Adrenal gland (tissue), 19 donors: ENCODE measurements at places on chromosomes 4 and X. TPM values are rescaled to one million over a fixed set of nuclear protein-coding genes. Genes with fewer than 3 reads are reported as not detected.

- no peaks in the 10 kb centered on the region for H3K36me3 ChIP-seq
- no peak overlapping the region for H3K27ac ChIP-seq
- peaks cover 19% of the 10 kb centered on the region for H3K4me1 ChIP-seq
- no peaks in the 10 kb centered on the region for H3K27me3 ChIP-seq
- no peak overlapping the region for H3K4me3 ChIP-seq
These were observed 5.5 kb downstream of the TMEM131L start for GRCh38 chr4:153471698-153472093.

- H3K4me3 ChIP-seq: no peak overlapping the region
- H3K27me3 ChIP-seq: no peaks in the 10 kb centered on the region
These were observed 108.7 kb downstream of the DHRSX start for GRCh38 chrX:2391869-2392606.

GRCh38 chr4:150315691-150316090 lies 237.4 kb downstream of the DCLK2 start:
- H3K27me3 ChIP-seq: no peaks in the 10 kb centered on the region
- no peak for DNase-seq
- no peaks in the 10 kb centered on the region for H3K36me3 ChIP-seq
- no peaks in the 10 kb centered on the region for H3K4me1 ChIP-seq

- no peak for DNase-seq
- H3K4me1 ChIP-seq: no peaks in the 10 kb centered on the region
- H3K27ac ChIP-seq: no peak overlapping the region
- H3K27me3 ChIP-seq: no peaks in the 10 kb centered on the region
These were observed 39.6 kb upstream of the ADGRL3 start for GRCh38 chr4:61160478-61160877.

DNA sequence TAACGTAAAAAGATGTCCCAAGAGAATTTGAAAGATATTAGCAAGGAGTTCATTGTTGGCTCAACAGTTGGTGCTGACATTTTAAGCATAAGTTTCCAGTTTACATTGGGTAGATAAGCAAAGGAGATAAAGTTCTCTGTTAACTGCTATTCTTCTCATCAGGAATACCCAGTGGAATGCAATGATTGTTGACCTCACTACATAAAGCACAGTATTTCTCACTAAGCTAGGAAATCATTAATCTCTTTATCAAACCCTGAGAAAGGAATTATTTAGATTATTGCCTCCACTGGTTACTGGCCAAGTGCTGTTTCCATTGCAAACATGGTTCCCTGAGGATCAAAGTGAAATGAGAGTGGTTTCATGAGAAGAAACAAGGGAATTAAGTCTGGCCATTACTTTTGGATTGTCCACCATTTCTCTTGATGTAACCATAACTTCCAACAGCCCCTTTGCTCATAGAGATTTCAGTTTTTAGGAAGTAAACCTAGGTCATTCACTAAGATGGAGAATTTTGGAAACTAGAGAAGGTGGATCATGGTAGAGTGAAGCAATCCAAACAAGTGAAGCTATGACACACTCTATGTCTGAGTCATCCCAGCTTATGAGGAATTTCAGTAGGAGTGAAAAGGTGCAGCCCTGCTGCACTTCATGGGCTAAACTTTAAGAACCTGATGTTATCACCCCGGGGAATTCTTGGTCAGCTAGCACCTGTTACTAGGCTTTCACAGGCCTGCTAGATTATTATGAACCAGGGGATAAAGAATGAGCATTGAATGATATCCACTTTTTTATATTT lies 163.4 kb downstream of the AREG start:
- no peaks in the 10 kb centered on the region for H3K4me1 ChIP-seq
- no peak for DNase-seq
- H3K36me3 ChIP-seq: no peaks in the 10 kb centered on the region

DNA sequence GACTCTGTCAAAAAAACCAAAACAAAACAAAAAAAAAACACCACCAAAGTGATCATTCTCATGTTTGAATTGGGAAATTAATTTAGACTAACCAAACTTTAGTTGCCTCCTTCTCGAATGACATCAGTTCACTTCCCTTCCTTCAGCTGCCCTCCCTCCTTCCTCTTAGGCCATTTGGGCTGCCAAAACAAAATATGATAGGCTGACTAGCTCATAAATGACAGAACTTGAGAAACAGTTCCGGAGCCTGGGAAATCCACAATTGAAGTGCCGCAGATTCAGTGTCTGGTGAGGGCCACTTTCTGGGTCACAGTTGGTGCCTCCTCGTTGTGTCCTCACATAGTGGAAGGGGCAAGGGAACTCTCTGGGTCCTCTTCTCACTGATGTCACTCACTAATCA lies 16.1 kb upstream of the WAS start:
- H3K4me3 ChIP-seq: no peak overlapping the region
- H3K27ac ChIP-seq: no peak overlapping the region

- no peaks in the 10 kb centered on the region for H3K4me1 ChIP-seq
- H3K27ac ChIP-seq: no peak overlapping the region
- H3K4me3 ChIP-seq: no peak overlapping the region
- peaks cover 11% of the 10 kb centered on the region for H3K27me3 ChIP-seq
These were observed 17.0 kb downstream of the XKRX start for GRCh38 chrX:100911731-100912130.

GRCh38 chr4:87461281-87461700 lies 38.9 kb downstream of the NUDT9 start:
- no peak overlapping the region for H3K27ac ChIP-seq
- no peaks in the 10 kb centered on the region for H3K36me3 ChIP-seq
- DNase-seq: no peak
- H3K4me3 ChIP-seq: no peak overlapping the region

- H3K27me3 ChIP-seq: no peaks in the 10 kb centered on the region
- H3K27ac ChIP-seq: no peak overlapping the region
- H3K4me3 ChIP-seq: no peak overlapping the region
- DNase-seq: no peak
These were observed 354.8 kb downstream of the GRIA2 start for GRCh38 chr4:157575339-157575738.

GRCh38 chr4:106451091-106451490 lies 82.5 kb upstream of the GIMD1 start:
- no peak overlapping the region for H3K4me3 ChIP-seq
- no peaks in the 10 kb centered on the region for H3K36me3 ChIP-seq
- H3K27ac ChIP-seq: no peak overlapping the region
- H3K4me1 ChIP-seq: no peaks in the 10 kb centered on the region

The RFC1 gene
- total RNA-seq: 137 TPM

The FRMPD3 gene
- not detected for total RNA-seq

The PABPC4L gene
- total RNA-seq: 0.50 TPM

The FHDC1 gene
- 0.10 TPM for total RNA-seq

The PABPC1L2A gene
- not detected for total RNA-seq

The SPATA4 gene
- total RNA-seq: 0.57 TPM

The COX7B2 gene
- total RNA-seq: not detected

The FGF13 gene
- 3.5 TPM for total RNA-seq

The AKAP4 gene
- total RNA-seq: not detected
